Psoas muscle (tissue), 8 donors: ENCODE measurements at places on chromosomes 4 and X. TPM values are rescaled to one million over a fixed set of nuclear protein-coding genes. Genes with fewer than 3 reads are reported as not detected.

The PHEX gene
- total RNA-seq: not detected

The OTC gene
- total RNA-seq: 0.29 TPM

The EREG gene
- not detected for total RNA-seq

The PPP2R3B gene
- 77.2 TPM for total RNA-seq

The ASB12 gene
- 36.3 TPM for total RNA-seq
